ENCODE measurements at places on chromosomes 1 and 21. TPM values are rescaled to one million over a fixed set of nuclear protein-coding genes. Genes with fewer than 3 reads are reported as not detected.

The NTMT2 gene
- total RNA-seq: not detected

The BNIPL gene
- total RNA-seq: 0.11 TPM

GRCh38 chr1:185693654-185694053 lies 40.5 kb upstream of the HMCN1 start:
- no peak for DNase-seq

DNA sequence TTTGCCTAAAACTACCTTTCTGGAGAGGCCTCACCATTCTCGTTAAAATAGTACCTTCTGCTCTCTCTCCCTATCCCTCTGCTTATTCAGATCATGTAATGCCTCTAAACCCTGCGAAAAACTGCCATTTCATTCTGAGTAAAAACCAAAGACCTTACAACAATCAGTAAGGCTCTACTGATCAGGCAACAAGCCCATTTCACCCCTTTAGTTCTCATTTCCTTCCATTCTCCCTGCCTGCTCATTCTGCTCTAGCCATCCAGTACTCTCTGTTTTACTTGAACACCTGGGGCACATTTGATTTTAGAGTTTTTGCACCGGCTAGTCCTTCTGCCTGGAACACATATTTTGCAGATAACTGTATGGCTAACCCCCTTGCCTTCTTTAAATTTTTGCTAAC lies 187.8 kb downstream of the COQ8A start:
- no peak for DNase-seq

GRCh38 chr1:21922090-21923013 lies 14.8 kb downstream of the HSPG2 start:
- DNase-seq: no peak

DNA sequence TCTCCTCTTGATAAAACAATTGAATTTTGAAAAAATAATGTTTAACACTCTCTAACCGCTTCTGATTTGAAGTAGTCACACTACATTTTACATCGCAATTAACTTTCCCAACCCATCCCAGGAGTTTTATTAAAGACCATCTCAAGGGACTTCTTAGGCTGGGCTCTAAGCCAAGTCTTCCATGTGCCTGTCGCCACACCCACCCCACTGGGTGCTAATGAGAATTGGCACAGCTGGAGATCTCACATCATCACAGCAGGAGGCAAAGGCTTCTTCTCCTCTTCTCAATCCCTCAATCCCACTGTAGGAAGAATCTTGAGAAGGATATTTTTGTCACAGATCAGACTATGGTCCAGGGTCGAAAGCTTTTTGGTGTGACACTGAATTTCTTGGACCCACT lies 328.9 kb downstream of the NUF2 start:
- no peak for DNase-seq

DNA sequence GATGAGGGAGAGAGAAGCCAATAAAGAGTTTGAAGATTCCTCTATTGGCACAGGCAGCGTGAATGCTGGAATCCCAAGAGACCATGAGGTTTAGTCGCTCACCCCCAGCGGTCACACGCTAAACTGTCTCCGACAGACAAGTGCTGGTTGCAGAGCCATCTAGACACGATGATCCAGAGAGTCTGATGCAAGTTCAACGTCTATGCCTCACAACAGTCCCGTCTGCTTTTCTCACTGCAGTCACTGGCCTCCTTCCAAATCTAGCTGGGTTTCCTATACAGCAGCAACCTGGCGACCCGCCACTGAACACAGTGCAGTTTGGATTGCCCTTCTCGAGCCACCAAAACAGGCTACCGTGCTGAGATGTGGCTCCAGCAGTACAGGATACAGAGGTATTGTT lies 98.6 kb upstream of the KRTAP19-8 start:
- peak; percentile 58 for DNase-seq
